ENCODE measurements at places on chromosomes 16 and 17.

- no peak for DNase-seq
These were observed 5.2 kb downstream of the SLFN11 start for GRCh38 chr17:35368081-35368830.

GRCh38 chr17:44751806-44752205, 7.0 kb upstream of the ADAM11 start:
- no peak for DNase-seq

DNA sequence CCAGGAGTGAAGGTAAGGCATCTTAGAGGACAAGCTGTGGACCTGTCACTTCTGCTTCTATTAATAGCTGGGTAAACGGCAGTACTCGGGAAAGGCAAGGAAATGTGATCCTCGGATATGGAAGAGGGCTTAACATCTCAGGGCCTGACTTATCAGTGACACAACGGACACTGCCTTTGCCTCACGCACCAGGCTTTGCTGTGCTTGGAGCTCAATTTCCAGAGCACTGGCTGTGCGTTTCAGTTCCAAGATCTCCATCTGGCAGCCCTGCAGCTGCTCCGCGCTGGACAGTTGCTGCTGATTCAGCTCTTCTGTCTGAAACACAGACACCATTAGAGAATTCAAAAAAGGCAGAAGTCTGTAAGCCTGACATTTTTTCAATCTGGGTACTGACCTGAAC, 3.5 kb downstream of the KRT40 start:
- no peak for DNase-seq

DNA sequence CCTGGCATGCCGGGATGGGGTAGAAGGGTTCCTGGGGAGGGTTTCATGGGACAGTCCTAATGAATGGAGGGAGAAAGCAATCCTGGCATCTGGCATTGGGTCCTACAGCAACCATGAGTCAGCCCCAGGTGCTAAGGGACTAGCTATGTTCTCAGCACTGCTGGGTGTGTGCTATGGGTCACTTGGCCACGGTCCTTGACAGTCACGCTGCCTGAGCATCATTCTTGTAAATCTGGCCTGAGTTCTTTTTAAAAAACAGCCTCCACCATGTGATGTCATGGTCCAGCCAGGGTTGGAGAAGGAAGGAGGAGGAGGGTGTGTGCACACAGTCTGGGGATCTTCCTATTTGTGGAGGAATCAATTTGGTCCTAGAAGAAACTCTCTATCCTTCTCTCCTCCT, 6.2 kb upstream of the RAMP2 start:
- DNase-seq, result no peak

DNA sequence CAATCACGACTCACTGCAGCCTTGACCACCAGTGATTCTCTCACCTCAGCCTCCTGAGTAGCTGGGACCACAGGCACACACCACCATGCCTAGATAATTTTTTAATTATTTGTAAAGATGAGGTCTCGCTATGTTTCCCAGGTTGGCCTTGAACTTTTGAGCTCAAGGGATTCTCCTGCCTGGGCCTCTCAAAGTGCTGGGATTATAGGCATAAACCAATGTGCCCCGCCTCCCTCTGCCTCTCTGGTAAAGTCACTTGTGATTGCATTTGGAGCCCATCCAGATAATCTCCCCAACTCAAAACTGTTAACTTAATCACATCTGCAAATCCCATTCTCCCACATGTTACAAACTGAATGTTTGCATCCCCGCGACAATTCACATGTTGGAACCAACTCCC, 11.8 kb upstream of the PECAM1 start:
- no peak for DNase-seq

DNA sequence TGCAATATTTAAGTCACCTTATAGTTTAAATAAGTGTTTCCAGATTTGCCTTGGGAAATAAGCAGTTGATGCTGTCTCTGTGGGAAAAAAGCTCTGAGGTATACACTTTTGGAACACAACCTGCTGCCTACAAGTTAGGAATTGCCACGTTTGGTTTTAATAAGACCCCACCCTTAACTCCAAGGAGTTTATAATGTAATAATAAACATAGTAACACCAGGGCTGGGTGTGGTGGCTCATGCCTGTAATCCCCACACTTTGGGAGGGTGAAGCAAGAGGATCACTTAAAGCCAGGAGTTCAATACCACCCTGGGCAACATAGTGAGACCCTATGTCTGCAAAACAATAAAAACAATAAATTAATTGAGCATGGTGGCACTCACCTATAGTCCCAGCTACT, 15.9 kb upstream of the SMG1 start:
- DNase-seq, result no peak

GRCh38 chr17:67016039-67016762, 28.2 kb upstream of the CACNG1 start:
- DNase-seq, result no peak

DNA sequence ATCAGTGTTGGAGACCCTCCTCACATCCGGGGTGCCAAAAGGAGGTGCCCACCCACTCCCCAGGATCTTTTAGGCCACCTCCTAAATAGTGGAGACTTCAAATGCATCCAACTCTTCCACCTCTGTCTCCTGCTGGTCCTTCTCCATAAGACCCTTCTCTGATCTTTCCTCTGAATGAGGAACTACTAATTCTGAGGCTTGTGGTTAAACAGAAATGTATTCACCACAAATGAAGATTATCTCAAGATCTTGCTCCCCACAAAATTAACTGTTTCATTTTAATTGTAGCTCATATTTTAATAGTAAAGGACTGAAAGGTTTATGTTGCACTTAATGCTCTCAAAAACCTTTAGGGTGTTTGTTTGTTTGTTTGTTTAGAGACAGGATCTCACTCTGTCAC, 34.1 kb downstream of the TLE7 start:
- DNase-seq, result no peak

DNA sequence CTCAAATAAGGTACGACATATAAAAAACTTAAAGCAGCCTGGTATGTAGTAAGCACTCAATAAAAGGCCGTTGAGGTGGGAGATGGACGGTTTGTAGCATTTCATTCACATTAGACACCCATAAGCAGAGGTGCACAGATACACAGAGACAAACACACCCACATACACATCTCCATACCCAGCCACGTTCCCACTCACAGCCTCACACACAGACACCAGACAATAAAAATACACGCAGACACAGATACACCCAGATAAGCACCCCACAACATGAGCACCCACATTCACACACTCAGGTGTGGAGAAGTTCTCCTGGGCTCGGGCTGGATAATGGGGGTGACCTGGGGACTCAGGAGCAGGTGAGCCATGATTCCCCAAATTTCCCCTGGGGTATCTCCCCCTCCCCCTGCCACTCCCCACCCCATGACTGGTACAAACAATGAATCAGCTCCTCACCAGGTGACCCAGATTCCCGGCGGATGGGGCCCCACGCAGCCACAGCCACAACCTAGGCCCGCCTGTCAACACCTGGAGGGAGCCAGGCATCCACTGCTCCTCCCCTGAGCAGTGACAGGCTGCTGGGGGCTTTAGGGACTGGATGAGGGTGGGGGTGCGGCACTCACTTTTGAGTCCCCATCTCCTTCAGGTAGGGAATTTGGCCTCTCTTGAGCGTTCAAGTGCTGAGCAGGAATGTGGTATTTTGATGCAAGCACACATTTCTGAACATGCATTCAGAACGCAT, 2.7 kb downstream of the DLX3 start:
- DNase-seq, result no peak

GRCh38 chr17:57726213-57726790, 18.8 kb downstream of the CCDC182 start:
- DNase-seq, result no peak

GRCh38 chr17:47718634-47719405, 14.2 kb upstream of the TBX21 start:
- no peak for DNase-seq

Data from stimulated activated CD4-positive, alpha-beta T cell treated with anti-CD3 and anti-CD28 coated beads, Interleukin-1b, Interleukin-23, amount 100 ng/mL, for 1 hour (primary cell).